ENCODE measurements at places on chromosomes 13 and 19.

DNA sequence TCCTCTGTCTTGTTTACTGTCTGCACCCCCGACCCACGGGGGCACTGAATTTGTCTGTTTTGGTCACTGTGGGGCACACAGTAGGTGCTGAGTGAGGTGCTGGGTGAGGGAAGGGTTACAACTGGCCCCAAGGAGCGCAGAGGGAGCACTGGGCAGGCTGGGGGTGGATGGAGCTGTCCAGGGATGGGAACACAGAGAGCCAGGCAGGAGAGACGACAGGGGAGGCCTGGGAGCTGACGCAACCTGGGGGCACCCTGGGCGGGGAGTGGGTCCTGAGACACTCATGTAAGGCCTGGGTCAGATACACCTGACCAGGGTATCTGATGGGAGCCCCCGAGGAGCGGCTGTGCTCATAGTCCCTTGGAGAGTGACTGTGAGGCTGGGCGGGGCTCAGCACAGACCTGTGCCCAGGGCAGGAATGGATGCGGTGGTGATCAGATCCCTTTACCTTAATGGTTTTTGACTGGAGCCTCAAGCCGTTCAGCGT lies 24.8 kb downstream of the ELAVL1 start:
- DNase-seq: no peak

DNA sequence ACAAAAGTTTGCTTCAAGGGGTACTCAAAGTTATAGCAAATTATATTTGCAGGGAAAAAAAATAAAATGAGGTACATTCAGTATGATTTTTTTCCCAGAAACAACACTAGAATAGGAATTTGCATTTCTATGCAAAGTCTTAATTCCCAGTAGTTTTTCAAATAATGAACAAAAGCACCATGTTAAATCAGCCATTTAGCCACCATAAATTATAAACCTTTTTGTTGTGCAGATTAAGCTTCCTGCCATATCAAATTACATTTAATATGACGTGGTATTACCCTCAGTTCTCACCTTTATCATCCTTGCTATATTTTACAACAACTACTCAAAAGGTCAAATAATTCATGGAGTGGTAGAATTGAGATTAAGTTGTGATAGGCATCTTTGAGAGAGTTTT lies 136.6 kb upstream of the FRY start:
- DNase-seq: no peak

DNA sequence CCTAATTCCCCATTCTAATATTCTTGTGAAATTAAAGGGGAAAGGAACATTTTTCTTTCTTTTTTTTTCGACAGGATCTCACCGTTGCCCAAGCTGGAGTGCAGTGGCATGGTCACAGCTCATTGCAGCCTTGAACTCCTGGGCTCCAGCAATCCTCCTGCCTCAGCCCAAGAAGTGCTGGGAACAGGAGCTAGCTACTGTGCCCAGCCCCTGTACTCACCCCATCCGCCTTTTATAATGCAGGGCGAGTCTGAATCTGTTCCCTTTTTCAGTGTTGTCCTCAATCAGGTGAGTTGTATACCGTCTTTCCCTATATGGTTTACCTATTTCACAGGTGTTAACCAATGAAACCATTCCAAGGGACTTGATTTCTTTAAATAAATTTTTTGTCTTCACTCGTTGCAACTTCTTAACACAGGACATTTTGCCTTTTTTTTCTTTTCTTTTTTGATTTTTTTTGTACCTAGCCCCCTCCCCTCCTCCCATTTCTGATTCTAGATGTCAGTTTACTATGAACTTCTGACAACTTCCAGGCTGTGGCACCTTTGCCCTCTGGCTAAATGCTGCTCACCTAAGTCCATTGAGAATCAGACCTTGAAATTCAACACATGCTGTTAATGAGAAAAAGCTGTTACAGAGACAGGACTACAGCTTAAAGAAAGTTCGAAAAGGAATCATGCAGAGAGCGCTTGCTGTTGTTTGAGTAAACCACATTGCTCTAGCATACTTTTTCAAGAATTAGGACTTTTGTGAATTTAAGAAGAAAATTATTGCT lies 562.1 kb upstream of the KLF12 start:
- DNase-seq: no peak

DNA sequence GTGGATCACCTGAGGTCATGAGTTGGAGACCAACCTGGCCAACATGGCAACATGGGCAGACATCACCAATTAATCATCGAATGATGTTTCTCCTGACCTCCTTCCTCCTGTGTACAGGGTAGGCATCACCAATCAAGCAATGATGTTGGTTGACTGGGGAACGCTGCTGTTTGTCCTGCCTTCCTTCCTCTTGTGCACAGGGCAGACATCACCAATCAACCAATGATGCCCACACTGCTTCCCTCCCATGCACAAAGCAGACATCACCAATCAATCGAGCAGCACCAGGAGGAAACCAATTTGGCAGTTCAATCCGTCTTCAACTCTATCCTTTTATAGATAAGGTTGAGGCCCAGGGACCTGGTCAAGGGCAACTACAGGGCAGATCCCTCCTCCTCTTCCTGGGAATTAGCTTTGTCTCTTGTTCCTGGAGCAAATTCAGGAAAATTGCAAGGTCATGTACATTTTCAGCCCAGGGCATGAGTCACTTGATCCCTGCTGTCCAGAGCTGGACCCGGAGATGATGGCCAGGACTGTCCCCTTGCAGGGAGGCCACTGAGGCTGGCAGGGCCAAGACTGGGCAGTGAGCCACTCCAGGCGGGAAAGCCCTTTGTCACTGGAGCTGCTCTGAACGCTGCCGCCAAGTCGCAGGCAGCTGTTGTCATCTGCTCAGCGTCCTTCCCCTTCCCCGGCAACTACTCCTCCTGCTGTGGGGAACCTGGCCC lies 5.3 kb upstream of the CSNK1G2 start:
- DNase-seq: no peak

GRCh38 chr19:11254666-11255065 lies 7.7 kb downstream of the DOCK6 start:
- no peak for DNase-seq

GRCh38 chr19:5136073-5136855 lies 167.4 kb downstream of the KDM4B start:
- no peak for DNase-seq

GRCh38 chr13:58869566-58869965 lies 1238.0 kb downstream of the PCDH17 start:
- DNase-seq: no peak

GRCh38 chr19:29706635-29707034 lies 8.4 kb downstream of the C19orf12 start:
- no peak for DNase-seq

- DNase-seq: no peak
These were observed at the start of gene KCNJ14 for GRCh38 chr19:48455171-48455907. Gene KCNJ14 (plus strand): TSS chr19:48455574. CDS start chr19:48461725, 6,151 bp downstream.

- no peak for DNase-seq
These were observed 54.5 kb downstream of the FLT3 start for GRCh38 chr13:28045861-28046260.

DNA sequence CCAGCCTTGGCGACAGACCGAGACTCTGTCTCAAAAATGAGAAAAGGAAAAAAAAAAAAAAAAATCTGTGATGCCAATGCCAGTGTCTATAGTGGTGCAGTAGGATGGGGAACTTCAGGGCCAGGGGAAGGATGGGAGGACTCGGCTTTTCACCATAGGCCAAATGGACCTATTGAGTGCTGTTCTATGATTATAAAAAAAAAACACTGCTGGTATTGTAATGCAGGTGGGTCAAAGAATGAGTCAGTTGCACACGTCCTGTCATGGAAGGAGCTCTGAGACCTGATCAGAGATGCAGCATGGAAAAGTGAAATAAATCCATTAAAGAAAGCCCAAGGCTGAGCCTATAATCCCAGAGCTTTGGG lies 7.0 kb downstream of the DNAJB1 start:
- no peak for DNase-seq

DNA sequence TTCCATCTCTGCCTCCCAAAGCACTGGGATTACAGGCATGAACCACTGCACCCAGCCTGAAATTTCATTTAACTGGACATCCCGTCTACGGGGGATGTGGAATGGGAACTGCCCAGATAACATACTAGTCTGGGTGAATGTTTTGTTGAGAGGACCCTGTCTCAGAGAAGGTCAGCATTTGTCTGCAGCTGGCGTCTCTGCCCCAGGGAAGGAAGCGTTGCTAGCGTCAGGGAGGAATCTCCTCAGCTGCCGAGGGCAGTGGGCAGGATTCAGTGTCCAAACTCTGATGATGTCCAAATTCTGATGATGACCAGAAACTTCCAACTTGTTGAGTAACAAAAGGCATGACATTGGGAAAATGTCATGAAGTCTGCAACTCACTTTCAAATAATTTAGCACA lies 3.1 kb downstream of the NXNL1 start:
- DNase-seq: no peak

- no peak for DNase-seq
These were observed 36.4 kb downstream of the ATP11A start for GRCh38 chr13:112726016-112726767.

- DNase-seq: no peak
These were observed 124.5 kb upstream of the ZNF507 start for GRCh38 chr19:32220951-32221350.

DNA sequence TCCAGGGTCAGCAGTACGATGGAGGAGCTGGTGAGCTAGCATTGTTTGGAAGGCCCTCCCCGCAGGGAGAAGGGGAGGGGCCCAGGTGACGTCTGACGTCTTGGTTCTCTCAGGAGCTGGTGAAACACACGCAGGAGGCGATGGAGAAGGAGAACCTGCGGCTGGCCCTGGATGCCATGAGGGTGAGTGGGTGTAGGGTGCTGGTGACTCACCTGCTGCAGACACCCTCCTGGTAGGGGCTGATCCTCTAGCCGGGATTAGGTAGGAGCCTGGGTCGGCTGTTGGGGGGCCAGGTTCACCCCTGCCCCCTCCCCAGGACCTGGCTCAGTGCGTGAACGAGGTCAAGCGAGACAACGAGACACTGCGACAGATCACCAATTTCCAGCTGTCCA lies 55.8 kb downstream of the VAV1 start:
- no peak for DNase-seq

Data from KG1 (cell line).